ENCODE measurements at places on chromosomes 6 and 20. TPM values are rescaled to one million over a fixed set of nuclear protein-coding genes. Genes with fewer than 3 reads are reported as not detected.

- no peak for DNase-seq
Observed at GRCh38 chr20:11180186-11180585, 506.4 kb upstream of the JAG1 start.

GRCh38 chr6:166632731-166633130 is 5.7 kb upstream of the RPS6KA2 start:
- DNase-seq: no peak

CST5 gene
- total RNA-seq: not detected

DNA sequence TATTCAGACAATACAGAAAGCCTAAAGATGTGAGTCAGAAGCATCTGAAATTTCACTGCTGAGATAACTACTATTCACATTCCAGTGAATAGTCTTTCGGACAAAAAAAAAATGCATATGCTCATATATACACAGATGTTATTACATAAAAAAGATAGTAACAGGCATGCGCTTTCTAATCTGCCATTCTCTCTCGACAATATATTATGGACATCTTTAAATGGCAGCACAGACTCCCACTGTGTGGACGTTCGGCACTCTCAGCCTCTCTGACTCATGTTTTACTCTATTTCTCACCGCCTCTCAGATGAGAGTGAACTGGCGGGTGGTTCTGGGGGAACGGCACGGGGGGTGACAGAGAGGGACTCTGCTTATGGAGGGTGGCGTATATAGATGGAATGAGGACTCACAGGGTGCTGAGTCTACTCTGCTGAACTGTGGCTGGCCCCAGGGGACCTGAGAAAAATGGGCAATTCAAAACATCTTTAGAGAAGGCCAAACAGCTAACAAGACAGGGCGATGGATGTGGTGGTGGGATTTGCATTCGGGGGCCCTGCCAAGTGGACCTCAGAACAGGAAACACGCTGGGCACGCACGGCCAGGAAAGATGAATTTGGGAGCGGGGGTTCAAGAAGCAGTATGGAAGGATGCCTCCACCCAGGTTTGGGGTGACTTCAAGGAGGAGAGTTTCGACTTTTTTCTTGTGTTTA is 68.9 kb downstream of the MDGA1 start:
- DNase-seq: no peak

- DNase-seq: no peak
Observed at GRCh38 chr20:46649965-46650542, 1.2 kb downstream of the SLC13A3 start.

ARFGEF3 gene
- 0.62 TPM for total RNA-seq

ACSS1 gene
- total RNA-seq: 1.4 TPM

BMP5 gene
- total RNA-seq: 4.1 TPM

GRCh38 chr6:170221052-170221752 is 69.7 kb downstream of the DLL1 start:
- DNase-seq: no peak

ZNF76 gene
- total RNA-seq: 7.2 TPM

DNA sequence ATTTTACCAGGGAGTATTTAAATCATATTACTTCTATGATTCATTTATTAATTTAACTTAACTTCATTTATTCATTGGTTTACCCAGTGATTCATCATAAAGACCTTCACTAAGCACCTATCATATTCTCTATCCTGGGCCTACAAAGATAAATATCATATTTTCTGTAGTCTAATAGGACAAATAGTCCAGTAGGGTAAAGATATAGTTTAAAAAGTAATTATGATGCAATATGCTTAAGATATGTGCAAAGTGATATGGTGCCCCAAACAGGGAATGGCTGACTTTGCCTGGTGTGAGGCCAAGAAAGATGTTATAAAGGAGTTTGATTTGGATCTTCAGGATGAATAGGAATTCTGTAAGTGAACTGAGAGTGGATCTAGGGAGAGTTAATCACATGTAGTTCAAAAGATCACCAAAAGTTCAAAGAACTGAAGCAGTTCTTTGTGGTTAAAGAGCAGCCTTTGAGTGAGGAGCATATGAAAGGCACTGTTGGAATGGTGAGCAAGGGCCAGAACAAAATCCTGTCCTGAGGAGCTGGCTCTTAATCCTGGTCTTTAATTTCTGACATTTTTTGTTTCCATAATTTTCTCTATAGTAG is 45.5 kb downstream of the MLIP start:
- DNase-seq: no peak

SYNE1 gene
- total RNA-seq: 32.0 TPM

AVP gene
- total RNA-seq: not detected

DNA sequence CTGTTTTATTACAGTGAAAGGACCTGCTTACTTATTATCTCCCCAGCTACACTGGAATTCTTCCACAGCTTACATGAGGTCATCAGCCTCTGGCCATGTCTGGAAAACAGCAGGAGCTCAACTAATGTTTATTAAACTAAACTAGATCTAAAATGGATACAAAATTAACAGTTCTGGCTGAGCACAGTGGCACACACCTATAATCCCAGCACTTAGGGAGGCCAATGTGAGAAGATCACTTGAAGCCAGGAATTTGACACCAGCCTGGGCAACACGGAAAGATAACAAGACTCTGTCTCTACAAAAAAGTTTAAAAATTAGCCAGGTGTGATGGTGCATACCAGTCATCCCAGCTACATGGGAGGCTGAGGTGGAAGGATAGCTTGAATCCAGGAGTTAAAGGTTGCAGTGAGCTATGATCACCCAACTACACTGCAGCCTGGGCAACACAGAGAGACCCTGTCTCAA is 220.8 kb upstream of the MARCKS start:
- DNase-seq: no peak

- DNase-seq: no peak
Observed at GRCh38 chr20:46539113-46539512, 11.3 kb downstream of the OCSTAMP start.

WFDC10B gene
- not detected for total RNA-seq

- no peak for DNase-seq
Observed at GRCh38 chr20:22909436-22909835, 125.7 kb upstream of the SSTR4 start.

NMBR gene
- not detected for total RNA-seq

- no peak for DNase-seq
Observed at GRCh38 chr20:35902545-35902941, 51.8 kb downstream of the SCAND1 start.

CPNE5 gene
- 0.63 TPM for total RNA-seq

DNA sequence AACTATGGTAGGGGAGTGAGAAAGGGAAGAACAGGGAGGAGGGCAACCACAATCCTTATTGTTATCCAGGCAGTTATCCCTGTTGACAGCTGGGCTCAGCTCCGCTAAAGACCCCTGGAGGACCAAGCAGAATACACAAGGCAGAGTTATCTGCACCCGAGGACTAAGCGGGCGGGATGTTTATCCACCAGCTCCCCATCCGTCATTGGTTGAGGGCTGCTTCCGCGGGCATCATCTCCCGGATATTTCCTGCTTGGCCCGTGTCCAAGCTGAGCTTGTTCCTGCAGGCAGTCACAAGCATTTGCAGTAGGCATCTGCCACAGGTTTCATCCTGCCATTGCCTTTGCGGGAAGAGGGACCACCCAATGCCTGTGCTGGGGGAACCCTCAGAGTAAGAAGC is 102.1 kb downstream of the DLGAP4 start:
- no peak for DNase-seq

DNA sequence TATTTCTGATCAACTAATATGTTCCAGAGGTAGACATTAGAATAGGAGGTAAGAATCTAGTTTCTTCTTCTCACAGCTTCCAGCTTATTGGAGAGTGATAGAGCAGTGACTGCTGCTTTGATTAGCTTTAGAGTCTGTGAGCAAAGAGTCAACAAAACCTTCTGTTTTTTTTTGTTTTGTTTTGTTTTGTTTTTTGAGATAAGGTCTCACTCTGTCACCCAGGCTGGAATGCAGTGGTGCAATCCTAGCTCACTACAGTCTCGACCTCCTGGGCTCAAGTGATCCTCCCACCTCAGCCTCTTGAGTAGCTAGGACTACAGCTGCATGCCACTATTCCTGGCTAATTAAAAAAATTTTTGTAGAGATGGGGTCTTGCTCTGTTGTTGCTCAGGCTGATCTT is 39.3 kb downstream of the TSBP1 start:
- DNase-seq: no peak

BRD2 gene
- total RNA-seq: 132 TPM

DNA sequence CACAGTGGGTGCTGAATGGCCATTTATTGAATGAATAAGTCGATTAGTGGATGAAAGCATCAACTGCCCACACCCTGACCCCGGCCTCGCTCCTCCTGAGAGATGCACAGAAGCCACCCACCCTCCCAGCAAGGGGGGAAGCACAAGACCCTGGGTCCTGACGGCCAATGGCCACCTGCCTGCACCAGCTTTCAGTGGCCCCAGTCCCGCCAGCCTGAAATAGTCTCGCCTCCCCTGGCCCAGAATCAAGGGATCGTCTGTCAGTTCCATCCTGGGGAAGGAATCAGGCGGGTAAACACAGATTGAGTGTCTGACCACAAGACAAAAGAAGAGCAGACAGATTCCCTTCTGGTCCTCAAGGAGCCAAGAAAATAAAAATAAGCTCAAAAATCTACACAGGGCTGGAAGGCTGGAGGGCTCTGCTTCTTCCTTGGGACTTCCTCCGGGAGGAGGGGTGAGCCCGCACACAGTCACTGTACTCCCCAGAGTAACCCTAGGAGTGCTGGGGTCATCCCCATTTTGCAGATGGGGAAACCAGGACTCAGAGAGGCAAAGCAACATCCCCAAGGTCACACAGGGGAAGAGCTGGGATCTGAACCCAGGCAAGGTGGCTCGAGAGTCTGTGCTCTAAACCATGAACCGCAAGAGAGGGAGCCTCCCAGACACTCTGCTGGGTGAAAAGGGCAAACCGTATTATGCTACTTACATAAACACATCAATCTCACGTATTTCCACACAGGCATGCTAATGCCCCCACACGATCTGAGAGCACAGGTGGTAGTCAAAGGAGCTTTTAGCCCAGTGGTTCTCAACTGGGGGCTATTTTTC is 7.8 kb downstream of the PREX1 start:
- no peak for DNase-seq

- no peak for DNase-seq
Observed at GRCh38 chr20:50270034-50270395, 79.4 kb downstream of the CEBPB start.

DNA sequence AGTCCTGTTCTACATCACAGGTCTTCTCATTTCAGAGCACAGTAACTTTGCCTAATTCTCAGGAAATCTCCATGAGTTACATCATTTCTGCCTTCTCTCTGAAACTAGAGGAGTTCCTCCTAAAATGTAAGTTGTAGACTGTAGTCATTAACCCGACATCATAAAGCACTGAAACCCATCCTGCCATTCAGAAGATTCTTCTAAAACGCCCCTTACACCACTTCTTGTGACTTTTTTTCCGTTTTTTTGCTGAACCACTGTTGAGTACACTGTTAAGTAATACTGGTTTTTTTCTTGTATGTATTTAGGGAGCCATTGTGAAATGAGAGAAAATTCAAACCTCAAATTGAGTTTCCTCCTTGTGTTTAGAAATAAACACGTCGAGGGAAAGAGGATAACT is 117.3 kb downstream of the MAP3K4 start:
- no peak for DNase-seq

DNA sequence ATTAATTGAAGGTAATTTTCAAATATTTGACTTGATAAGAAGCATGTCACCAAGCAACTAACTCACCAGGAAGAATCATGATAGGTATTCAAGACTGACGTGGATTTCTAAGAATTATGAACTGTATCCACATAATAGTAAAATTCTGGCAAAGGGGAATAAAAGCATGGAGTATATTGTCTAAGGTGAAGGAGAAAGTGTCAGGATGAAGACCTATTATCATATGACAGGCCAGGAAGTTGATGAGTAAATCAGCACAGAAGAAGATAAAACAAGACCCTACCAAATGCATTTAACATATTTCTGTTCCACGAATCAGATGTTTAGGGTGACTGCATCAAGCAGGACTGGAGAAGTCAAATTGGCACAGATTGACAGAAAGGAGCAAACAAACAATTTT is 362.7 kb upstream of the MMS22L start:
- DNase-seq: no peak

DNA sequence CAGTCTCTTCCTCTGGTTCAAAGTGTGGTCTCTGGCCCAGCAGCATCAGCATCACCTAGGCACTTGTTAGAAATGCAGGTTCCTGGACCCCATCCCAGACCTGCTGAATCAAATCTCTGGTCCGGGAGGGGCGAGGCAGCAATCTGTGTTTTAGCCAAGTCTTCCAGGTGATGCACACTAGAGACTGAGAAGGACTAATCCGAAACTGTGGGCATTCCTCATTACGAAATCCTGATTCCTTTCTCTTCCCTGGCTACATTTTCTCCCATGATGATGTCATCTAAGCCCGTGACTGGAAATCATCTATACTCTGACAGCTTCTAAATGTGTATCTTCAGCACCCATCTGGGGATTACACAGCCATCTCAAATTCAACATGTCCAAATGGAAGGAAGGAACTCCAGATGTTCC is 39.7 kb upstream of the PRND start:
- DNase-seq: no peak

DNA sequence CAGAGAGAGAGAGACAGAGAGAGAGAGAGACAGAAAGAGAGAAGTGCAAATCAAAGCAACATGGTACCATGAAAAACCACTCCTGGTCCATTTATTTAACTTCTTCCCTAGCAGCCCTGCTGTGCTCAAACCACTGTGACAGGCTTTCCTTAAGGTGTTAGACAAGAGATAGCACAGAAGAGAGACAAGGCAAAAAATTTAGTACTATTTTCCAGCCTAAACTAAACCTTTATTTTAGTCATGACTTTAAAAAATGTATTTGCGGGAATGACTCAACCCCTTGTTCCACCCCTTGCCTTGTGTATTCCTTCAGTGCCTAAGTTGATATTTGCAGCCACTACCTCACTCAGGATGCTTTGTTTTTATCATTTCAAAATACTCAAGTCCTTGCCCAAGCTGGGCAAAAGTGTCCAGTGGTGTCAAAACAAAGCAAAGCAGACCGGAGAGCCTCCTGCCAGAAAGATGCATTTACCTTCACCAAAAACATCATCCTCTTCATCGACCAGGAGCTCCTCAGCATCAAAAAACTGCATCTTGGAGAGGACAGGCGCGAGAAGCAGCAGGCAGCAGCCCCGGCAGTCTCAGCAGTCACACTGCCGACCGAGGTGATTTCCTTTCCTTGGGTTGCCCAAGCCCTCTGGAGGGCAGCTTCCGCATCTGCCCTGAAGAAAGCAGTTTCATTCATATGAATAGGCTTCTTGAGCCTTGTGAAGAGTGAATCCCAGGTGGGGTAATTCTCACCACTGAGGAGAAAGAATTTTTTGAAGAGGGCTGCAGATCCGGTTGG is at the start of gene RIPOR2:
TSS of gene RIPOR2 (minus strand) at position 595 of the 787 bp plus-strand sequence. CDS start at position 533, 62 bp downstream.
- no peak for DNase-seq

All from NCI-H460 (cell line).